Hematopoietic multipotent progenitor cell treated with erythropoietin and hydrocortisone succinate and interleukin-3 and kit ligand, for 15 days (in vitro differentiated cells): ENCODE measurements at places on chromosomes 5 and 9.

GRCh38 chr9:126754436-126755316 is 50.2 kb upstream of the ZBTB43 start:
- no peak for DNase-seq

DNA sequence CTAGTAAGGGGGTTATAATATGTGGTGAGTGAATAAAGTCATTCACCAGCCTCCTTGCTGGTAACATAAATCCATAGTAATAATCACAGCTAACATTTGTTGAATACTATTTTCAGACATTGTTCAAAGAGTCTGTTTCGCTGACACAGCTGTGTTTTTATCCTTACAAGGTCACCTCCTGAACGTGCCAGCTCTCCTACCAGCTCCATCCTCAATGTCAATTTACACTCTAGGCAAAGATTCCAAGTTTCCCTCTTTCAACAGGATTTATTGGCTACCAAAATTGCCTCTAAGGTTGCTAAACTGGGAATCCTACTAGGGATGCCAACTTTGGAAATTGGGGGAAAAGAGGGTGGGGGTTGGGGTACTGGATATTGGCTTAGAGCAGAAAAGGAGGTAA is 30.7 kb upstream of the SMC5 start:
- no peak for DNase-seq

GRCh38 chr5:179668391-179668790 is 12.4 kb downstream of the CBY3 start:
- peak; percentile 62 for DNase-seq

GRCh38 chr5:150580917-150581316 is 59.5 kb upstream of the SYNPO start:
- no peak for DNase-seq

- no peak for DNase-seq
These were observed 42.0 kb downstream of the SHB start for GRCh38 chr9:38026840-38027527.

DNA sequence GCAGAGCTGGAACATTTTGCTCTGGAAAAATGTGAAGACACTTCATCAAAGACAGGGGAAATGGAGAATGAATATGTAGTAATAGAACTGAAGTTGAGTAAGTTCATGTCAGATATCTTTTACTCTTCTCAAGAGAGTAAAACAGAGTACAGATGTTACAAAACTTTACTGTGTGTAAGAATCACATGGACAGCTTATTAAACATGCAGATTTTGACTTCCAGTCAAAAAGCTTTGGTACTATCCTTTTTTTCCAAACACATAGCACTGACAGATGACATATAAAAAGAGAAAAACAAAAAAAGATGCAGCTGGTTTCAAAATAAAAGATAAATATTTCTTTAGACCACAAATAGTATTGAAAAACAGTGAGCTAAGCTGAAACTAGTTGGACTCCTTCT is 115.4 kb downstream of the FBN2 start:
- no peak for DNase-seq

DNA sequence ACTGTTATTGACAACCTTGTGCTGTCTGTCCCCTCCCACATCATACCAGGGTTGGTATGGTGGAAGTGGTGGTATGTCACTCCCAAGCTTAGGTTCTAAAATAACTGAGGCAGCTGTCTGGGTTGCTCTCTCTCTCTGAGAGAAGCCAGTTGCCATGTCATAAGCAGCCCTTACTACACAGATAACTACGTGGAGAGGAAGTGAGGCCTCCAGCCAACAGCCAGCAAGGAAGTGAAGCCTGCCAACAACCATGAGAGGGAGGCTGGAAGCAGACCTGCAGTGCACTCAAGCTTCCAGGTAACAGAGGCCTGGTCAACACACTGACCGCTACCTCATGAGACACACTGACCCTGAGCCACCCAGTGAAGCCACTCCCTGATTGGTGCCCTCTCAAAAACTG is 18.6 kb downstream of the CTNNAL1 start:
- DNase-seq, result peak; percentile 31

DNA sequence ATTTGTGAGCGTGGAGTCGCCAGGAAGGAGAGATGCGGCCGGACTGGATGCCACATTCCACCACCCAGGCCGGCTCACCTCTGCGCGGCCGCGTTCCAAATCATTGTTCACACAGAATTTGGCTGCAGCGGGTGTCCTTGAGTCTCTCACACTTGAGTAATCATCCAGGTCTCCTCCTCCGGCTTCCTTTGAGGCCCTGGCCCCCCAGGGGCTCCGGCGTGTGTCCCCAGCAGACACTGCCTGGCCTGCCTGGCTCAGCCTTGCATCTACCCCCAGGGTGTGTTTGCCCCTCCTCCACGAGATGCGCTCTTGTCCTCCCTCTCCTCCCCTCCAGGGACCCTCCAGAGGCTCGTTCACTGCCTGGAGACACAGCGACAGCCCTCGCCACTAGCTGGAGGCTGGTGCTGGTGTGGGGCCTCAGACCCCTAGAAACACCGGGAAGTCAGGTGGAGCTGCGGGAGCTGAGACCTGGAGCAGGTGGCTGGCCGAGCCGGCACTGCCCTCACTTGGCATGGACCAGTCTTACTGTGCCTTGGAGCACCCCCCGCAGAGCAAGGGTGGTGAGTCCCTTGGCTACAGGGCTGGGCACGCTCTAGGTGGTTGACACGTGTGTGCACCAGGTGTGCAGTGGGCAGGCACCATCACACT is 7.0 kb upstream of the SLC9A3 start:
- DNase-seq, result no peak

GRCh38 chr9:127518091-127518856 is 67.0 kb downstream of the LRSAM1 start:
- no peak for DNase-seq

GRCh38 chr9:133767008-133767407 is 28.9 kb upstream of the SARDH start:
- no peak for DNase-seq

DNA sequence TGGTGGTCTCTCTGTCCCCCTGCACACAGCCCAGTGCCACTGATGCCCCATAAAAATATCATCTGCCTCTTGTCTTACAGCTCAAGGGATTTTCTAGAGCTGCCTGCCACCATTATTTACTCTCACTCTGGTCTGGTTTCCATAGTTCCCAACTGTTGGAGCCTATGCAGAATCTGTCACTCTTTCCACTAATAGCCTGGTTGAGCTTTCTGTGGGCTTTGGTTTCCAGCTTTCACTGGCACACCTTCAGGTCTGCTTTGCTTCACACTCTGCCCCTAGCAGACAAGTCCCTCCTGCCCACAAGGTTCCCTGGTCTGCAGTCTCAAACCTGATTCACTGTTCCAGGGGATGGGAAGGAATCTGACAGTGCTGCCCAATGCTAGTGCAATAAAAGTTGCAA is 103.0 kb upstream of the FTMT start:
- DNase-seq, result no peak

DNA sequence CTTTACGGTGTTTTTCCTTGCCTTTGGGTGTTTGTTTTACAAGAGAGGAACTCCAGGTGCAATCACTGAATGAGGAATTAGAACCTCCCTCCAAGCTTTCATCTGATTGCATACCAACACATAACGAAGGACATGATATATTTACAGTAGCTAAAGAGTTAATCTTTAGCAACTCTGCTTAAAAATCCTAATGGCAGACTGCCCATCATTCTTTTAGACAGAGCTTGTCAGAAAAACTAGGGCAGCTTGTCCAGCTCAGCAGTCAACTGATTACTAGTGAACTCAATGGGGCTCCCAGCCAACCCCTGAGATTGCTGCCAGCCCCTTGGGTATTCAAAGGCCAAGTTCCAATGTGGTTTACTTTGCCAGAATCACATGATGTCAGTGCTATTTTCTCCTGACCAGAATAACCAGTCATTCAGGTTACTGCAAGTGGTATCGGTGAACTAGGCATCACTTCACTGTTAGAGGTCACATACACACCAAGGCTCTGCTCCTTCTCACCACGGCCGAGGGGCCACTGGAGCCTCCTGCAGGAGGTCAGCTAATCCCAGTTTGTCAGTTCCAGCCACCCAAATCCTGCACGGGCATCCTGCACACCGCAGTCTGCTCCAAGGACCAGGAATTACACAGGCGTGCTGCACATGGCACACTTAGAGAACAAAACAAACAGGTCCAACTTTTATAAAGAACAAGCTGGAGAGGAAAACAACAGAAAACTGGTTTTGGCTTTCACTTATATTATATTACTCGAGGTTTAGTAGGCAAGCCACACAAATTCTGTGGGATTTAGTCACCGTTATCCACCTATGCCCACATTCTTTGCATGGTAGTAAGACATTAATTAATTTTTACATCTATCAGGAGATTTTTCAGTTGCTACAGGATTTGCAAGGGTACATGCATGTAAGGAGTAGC is 62.5 kb downstream of the NFIB start:
- DNase-seq, result no peak

DNA sequence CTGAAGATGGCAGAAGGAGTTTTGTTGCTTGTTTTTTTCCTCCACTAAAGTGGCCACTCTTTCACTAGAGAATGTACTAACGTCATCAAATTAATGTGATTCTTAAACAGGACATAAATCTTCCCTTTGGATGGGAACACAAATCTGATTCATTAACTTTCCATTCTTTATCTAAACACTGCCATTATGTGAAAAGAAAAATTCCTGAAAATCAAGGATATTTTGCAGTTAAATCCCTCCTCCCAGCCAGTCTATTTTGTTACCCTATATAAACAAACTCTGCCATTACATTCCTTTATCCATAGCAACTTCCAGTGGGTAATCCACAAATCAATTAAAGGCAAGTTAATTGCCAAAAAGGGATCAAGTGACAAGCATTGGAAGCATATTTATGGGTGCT is 546.5 kb downstream of the PDE4D start:
- no peak for DNase-seq

DNA sequence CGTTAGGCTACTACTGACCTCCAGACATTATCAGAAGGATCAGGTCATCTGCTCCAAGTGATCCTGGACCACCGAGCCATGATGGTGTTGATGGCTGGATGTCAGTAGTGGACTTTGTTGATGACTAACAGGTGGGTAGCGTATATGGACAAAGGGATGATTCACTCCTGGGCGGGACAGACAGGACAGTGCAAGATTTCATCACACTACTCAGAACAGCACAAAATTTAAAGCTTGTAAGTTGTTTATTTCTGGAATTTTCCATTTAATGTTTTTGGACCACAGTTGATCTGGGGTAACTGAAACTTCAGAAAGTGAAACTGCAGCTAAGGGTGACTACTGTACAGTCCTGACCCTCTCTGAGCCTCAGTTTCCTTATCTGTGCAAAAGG is 12.7 kb downstream of the PDGFRB start:
- no peak for DNase-seq

DNA sequence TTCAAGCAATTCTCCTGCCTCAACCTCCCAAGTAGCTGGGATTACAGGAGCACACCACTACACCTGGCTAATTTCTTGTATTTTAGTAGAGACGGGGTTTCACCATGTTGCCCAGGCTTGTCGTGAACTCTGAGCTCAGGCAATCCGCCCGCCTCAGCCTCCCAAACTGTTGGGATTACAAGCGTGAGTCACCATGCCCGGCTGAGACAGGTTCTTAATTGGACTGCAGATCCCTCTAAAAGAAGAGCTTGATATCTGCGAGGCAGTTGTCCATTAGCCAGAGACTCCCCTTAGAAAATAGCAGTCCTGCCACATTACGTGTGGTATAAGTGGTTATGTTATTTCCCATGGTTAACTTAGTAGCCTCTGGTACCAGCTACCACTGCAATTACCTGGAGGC is 46.6 kb upstream of the NPR3 start:
- no peak for DNase-seq

DNA sequence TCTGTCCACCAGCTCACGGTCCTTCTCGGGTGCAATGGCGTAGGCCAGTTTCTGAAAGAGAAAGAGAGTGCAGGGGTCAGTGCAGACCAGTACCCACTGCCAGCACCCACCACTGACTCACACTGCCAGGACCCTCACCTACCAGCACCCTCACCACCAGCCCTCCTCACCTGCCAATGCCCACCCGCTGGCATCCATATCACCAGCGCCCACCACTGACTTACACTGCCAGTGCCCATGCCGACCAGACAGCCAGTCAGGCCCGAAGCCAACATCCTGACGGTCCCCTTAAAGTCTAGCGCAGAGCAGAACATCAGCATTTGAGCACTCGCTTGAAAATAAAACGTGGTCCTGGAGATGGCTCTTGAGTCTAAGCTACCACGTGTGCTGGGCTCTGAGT is 44.3 kb downstream of the SLC6A3 start:
- no peak for DNase-seq

- DNase-seq, result no peak
These were observed 107.9 kb downstream of the RXRA start for GRCh38 chr9:134433909-134434882.

GRCh38 chr5:24855485-24855884 is 210.7 kb upstream of the CDH10 start:
- no peak for DNase-seq

DNA sequence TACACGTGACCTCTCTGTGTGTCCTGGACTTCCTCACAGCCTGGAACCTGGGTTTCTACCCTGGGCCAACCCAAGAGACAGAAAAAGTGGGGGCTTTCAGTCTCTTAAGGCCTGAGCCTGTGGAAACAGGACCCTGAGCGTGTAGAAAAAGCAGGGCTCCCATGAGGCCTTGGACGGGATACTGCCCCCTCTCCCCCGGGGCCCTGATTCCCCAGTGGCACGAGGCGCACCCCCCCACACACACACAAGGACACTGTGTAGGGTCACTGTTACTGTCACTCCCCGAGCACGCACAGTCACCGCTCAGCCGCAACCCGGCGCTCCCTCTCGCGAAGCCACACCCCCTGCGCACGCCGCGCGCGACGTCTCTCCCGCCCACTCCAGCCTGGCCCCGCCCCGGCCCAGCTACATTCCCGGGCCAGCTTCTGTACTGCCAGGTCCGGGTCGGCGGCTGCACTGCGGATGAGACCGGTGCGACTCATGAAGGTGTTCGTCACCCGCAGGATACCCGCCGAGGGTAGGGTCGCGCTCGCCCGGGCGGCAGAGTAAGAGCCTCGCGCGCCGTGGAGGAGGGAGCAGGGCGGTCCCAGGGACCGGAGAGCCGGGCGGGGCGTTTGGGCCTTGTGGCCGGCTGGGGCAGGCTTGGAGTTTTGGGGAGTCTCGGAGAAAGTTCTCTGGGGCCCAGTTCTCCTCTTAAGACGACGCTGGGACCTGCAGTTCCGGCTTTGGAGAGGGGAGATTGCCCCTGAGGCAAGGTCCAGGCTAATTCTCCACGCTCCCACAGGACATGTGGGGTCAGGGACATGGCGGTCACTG is at the start of gene GRHPR:
GRHPR (plus strand) TSS at position 408 of the 816 bp plus-strand sequence; CDS start at position 463, 55 bp downstream.
- DNase-seq, result peak; percentile 91
